ENCODE measurements at places on chromosomes 5 and 9. TPM values are rescaled to one million over a fixed set of nuclear protein-coding genes. Genes with fewer than 3 reads are reported as not detected.

The PCDHA13 gene
- total RNA-seq = not detected

The TRIM36 gene
- 5.4 TPM for total RNA-seq

The CDH9 gene
- total RNA-seq = not detected

DNA sequence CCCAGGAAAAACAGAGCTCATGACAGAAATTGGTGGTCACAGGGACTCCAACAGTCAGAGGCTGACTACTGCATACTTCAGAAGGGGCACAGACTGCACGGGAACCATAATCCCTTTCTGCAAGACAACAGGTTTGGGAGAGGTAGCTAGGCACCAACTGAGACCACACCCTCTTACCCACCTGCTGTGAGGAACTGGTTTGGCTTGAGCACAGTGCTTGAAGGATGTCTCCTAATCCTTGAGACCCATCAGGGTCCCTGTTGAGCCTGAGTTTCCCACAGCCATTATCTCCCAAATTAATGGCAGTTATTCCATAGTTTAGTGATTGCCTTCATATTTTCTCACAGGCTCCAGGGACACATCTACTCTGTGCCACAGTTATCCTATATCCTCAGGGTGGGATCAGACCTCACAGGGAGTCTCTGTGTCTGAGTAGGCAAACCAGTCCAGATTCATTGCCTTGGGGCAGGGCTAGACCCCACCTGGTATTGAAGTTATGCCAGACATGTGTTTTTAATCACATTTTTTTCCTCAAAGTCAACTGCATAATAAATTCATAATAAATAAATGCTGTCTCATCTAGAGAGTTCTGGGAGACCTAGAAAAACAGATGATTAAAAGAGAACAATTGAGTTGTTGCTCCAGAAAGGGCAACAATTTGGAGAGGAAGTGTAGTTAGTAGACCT, 9.3 kb upstream of the CAST start:
- DNase-seq = no peak

DNA sequence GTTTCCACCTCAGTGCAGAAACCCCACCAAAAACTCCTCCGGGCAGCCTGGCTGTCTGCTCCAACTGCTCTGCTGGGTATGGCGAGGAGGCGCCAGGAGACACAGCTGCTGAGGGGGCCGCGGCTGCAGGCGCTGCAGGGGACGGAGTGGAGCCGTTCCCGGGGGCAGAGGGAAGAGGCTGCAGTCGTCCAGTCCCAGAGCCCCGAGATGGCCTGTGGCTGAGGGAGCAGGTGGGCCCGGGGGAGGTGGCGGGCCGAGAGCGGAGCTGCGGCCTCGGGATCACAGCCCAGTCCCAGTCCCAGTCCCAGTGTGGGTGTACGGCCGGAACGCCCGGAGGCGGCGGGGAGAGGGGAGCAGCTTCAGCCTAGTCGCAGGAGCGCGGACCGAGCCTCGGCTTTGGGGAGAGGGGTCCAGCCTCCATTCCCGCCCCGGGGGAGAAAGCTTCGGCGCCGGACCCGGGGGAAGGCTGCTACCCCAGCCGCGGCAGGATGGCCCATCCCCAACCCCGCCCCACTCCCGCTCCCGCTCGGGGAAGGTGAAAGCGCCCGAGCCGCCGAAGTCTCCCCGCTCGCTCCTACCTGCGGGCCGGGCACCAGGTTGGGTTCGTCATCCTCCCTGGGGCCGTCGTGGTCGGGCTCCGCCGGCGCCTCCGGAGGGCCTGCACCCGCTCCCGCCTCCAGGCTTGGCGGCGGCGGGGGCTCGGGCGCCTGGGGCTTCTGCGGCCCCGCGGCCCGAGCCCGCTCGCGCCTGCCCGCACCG, 513 bp downstream of the FAM193B start:
- peak; percentile 30 for DNase-seq

DNA sequence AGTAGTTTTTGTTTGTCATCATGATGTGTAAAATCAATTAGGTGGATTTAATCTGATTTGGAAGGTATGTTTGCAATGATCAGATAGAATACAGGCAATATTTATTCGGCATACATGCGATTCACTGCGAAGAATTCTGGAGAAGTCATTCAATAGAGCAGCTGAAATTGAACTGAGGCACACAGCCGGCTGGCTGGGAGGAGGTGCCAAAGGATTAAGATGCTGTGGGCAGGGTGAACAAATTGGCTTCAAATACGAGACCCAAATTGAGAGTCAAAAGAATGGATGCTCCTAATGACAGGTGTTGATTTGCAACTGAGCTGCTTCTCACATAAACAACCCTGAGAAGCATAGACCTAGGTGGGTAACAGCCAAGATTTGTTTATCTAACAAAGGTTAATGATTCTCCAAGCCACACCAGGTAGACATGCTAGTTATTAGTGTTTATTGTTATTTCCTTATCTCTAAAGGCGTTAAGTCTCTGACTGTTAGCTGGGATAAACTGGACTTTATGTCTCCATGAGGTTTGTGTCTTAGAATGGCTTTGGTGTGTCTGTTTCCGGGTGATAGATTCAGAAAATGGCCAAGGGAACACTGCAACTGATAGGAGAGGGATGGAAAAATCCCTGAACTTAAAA, 55.3 kb upstream of the CLINT1 start:
- DNase-seq = no peak

DNA sequence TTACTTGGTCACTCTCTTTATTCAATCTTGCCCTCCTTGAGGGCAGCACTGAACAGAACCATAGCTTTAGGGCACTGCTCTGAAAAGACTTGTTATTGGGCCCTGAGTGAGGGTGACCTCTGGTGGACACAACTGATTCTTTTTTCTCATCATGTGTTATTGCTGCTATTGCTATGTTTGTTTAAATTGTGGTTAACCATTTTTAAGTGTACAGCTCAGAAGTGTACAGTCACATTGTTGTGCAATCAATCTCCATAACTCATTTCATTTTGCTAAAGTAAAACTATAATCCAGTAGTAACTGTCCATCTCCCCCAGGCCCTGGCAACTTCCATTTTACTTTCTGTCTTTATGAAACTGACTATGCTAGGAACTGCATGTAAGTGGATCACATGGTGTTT, 351.1 kb upstream of the RIOK2 start:
- DNase-seq = peak; percentile 97

GRCh38 chr9:134568811-134569210, 72.8 kb upstream of the COL5A1 start:
- DNase-seq = no peak

DNA sequence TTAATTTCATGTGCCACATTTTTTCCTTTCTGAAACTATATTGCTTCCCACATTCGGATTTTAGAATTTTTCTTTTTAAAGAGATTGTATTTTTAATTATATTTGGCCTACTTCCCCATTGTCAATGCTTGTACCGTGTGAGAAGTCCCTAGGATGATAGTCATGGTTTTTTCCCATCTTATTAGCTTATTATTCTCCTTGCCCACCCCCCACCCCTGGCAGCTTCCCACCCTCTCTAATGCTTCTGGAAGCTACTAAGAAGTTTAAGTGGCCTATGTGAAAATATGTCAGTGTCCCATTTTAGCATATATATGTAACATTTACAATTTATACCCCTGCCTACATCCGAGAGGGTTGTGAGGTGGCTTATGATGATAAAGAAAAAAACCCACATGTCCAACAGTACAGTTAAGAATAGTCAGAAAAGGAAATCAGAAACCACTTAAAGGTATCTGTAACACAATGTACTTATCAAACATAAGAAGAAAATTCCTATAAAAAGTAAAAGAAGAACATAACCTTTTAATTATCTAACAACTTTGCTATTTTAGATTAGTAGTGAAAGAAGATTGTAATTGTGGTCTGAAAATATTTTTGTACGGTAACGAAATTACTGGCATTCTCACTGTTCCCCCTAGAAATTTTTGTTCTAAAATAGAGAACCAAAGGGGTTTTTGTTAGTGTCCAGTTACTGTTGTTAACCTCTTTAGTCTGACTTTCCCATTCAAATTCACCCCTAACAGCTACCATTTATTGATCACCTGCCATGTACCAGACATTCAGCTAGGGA, 62.1 kb downstream of the SLC44A1 start:
- no peak for DNase-seq

DNA sequence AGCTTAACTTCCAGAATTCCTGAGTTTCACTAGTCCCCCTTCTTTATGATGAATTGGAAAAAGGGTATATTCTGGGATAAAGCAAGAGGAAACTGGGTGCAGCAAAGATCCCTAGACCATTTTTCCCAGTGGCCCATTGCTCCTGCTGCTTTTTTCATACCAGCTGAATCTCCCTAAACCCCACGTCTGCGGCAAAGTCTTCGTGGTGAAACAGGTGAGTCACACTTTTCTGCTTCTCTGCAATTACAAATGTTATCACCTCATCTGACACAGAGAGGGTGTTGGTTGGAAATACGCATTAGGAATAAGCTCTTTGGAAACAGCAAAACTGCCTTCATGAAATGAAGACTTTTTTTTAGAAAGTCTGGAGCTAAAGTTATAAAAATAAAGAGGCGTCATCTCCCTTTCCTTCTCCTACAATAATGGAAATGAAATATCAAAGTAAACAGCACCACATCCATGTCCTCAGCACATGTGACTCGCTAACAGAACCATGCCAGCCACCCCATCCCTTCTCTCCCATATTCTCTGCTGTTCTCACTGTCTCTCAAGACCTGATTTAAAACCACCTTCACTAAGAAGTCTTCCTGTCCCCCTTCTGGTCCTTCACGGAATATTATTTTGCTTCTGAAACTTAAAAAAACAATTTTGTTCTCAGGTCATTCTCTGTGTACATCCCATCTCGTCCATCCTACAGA, 39.5 kb upstream of the GLRX start:
- peak; percentile 85 for DNase-seq

- DNase-seq = no peak
Measured at GRCh38 chr9:111041902-111042301, 3.6 kb upstream of the LPAR1 start.

- peak; percentile 19 for DNase-seq
Measured at GRCh38 chr5:891837-892393, 686 bp downstream of the BRD9 start.

Data from LHCN-M2 (cell line).